ENCODE measurements at places on chromosomes 16 and 17.
A peak's percentile ranks its signal among the peaks of the same experiment; 100 is the strongest.

- no peak for DNase-seq
Measured at GRCh38 chr17:56756536-56756935, 77.2 kb downstream of the C17orf67 start.

- DNase-seq = no peak
Measured at GRCh38 chr16:67451704-67452435, 20.9 kb downstream of the HSD11B2 start.

DNA sequence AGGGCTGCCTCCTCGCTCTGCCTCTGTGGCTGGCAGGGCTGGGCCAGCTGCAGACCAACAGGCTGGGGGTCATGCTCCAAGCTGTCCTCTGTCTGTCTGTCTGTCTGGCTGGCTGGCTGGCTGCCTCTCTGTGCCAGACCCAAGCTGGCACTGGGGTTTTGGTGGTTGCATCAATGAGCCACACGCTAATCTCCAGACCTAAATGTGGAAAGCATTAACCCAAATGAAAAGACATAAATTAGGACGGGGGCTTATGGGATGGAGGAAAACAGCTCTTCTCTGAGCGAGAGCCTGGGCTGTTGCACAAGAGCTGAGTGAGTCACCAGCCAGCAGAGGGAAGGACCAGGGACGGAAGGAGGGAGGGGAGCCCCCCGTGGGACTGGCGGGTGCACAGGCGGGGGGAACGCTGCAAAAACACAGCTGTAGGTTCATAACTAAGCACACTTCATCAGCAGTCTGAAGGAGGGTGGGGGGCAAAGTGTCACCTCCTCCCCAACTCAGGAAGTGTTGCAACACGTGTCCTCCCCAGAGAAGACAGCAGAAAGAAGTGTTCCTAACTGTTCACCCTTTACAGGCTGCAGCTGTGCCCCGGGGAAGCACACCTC lies 83.4 kb downstream of the GAS7 start:
- DNase-seq = peak; percentile 10

DNA sequence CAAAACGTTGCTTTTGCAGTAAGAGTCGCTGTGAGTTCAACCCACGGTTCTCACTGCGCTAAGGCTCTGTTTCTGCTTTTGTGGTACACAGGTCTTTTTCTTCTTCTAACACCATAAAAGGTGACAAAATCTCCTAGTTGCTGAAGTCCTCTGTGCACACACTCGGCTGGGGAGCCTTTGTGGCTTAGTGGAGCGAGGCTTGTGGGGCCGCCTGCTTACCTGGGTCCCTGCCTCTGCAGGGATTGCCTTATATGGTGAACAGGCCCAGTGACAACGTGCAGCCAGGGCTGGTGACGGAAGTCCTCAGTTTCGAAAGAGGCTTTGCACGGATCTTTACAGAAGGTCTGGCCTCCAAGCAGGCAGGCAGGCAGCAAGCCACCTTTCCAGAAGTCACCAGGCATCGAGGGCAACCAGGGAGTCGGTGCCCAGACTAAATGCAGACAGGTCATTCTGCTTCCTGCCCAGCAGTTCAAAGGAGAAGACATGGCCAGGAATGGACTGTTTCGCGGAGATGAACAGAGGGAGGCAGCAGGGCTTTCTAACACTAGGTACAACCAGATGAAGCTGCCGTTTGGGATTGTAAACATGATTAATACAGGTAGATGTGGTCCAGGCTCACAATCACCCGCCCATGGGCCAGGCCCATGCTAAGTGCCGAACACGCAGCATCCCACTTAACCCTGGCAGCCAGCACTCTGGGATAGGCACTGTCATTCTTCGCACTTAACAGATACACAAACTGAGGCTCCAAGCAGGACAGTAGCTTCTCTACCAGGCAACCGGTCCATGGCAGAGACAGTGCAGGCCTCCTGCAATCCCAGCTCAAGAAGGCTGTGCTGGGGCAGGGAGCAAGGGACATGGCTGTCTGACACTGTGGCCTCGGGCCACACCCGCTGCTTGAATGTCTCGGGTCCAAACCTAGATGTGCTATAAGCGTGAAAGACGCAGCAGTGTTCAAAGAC lies 10.7 kb upstream of the MEAK7 start:
- DNase-seq = peak; percentile 82

- peak; percentile 77 for DNase-seq
Measured at GRCh38 chr16:8936421-8936820, 27.3 kb downstream of the USP7 start.

- no peak for DNase-seq
Measured at GRCh38 chr17:38454532-38454931, 26.3 kb downstream of the ARHGAP23 start.

Measured in stimulated activated CD4-positive, alpha-beta T cell treated with anti-CD3 and anti-CD28 coated beads, Interleukin-12 subunit alpha, Interleukin-12 subunit beta, amount 100 ng/mL, for 48 hours (primary cell).